Stimulated activated CD4-positive, alpha-beta T cell treated with anti-CD3 and anti-CD28 coated beads, Interleukin-1b, Interleukin-23, amount 100 ng/mL, for 24 hours (primary cell): ENCODE measurements at places on chromosomes 13 and 19.

- DNase-seq: no peak
Measured at GRCh38 chr19:33117501-33117900, 14.4 kb upstream of the WDR88 start.

DNA sequence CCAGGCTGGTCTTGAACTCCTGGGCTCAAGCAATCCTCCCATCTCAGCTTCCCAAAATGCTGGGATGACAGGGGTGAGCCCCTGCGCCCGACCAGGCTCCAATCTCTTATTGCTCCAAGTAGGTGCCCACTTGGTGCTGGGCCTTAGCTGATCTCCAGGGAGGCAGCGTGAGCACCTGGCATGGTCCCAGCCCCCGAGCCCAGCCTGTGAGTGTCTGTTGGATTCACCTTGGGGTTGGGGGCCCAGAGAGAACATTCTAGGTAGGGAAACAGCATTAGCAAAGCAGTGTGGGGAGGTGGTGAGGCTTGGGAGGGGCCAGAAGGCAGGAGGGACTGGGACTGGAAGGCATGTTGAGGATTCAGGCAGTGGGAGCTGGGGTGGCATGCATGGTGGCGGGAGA lies 45.5 kb downstream of the DNM2 start:
- no peak for DNase-seq

DNA sequence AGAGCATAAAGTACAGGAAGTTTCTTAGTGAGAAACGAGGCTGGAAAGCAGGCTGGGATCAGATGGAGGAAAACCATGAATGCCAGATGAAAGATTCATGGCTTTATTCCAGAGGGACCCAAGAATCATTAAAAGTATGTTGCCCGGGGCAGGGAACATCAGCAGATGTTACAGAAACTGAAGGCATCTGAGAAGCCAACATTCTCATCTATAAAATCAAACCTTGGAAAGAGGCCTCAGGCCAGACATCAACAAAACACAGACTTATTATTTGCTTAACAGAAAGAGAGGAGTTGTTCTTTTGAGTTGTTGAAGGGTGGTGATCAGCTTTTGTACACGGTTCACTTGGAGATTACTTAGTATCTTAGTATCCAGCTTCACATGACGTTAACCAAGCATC lies 543.6 kb downstream of the RFC3 start:
- no peak for DNase-seq

DNA sequence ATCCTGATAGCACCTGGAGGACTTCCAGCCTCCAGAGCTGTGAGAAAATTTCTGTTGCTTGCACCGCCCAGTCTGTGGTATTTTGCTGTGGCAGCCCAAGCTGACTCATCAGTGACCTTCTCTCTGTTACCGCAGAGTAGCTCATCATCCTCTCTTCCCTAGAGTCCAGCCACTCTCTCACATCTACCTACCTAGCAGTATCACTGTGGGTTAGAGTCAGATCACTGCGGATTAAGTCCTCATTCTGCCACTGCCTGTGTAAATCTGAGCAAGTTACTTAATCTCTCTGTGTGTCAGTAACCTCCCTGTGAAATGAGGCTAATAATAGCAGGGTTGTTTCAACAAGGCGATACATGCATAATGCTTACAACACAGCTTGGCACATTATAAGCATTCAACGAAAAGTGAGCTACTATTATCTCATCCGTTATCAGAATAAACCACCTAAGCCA lies 40.3 kb upstream of the USPL1 start:
- no peak for DNase-seq

GRCh38 chr13:75724752-75725517 lies 88.8 kb downstream of the LMO7 start:
- DNase-seq: no peak
